ENCODE measurements at places on chromosomes 16 and 17. TPM values are rescaled to one million over a fixed set of nuclear protein-coding genes. Genes with fewer than 3 reads are reported as not detected.

MYH1 gene
- not detected for total RNA-seq

- no peaks in the 10 kb centered on the region for H3K27me3 ChIP-seq
- H3K4me1 ChIP-seq = no peaks in the 10 kb centered on the region
- DNase-seq = no peak
- no peak overlapping the region for H3K27ac ChIP-seq
- no peaks in the 10 kb centered on the region for H3K36me3 ChIP-seq
- H3K4me3 ChIP-seq = no peak overlapping the region
Observed at GRCh38 chr17:63033142-63033541, 67.1 kb downstream of the TANC2 start.

- H3K4me1 ChIP-seq = no peaks in the 10 kb centered on the region
- H3K36me3 ChIP-seq = peaks cover 41% of the 10 kb centered on the region
- DNase-seq = no peak
- no peaks in the 10 kb centered on the region for H3K27me3 ChIP-seq
- no peak overlapping the region for H3K27ac ChIP-seq
Observed at GRCh38 chr17:17155568-17155967, 50.6 kb downstream of the PLD6 start.

FAAP100 gene
- total RNA-seq = 28.6 TPM

SLC52A1 gene
- 0.19 TPM for total RNA-seq

DNA sequence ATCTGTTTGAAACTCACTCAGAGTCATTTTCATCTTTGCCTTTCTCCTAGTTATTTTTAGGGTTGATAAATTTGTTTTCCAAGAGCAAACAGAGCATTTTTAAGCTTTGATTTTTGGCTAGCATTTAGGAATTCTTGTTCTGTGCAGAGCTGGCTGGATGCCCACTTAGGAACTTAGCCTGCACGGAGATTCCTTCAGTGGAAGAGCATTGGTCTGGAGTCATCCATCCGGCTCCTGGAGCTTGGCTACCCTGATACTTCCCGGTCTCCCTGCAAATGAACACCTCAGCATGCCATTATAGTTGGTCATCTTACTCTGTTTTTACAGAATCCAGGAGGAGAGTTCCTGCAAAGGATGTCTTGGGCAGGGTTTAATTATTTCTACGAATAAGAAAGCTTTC lies 57.1 kb downstream of the SPECC1 start:
- no peaks in the 10 kb centered on the region for H3K27me3 ChIP-seq
- H3K27ac ChIP-seq = no peak overlapping the region
- no peak overlapping the region for H3K4me3 ChIP-seq
- H3K4me1 ChIP-seq = no peaks in the 10 kb centered on the region
- H3K36me3 ChIP-seq = no peaks in the 10 kb centered on the region

DNA sequence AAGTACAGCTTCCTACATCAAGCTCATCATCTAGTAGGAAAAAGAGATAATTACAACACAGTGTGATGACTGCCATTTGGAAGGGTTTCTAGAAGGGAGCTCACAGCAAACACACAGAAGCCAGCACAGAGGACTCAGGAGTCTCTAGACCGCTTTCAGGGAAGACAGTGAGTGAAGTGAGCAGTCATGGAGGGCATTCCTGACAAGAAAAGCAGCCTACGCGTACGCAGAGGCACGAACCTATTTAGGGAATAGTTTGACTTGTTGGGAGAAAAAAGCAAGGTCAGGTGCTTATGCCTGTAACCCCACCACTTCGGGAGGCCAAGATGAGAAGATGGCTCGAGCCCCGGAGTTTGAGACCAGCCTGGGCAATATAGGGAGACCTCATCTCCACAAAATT lies 8.4 kb upstream of the HASPIN start:
- no peak overlapping the region for H3K4me3 ChIP-seq
- H3K27ac ChIP-seq = no peak overlapping the region
- H3K4me1 ChIP-seq = no peaks in the 10 kb centered on the region

GRCh38 chr17:28532050-28532960 lies 20.1 kb downstream of the UNC119 start:
- H3K36me3 ChIP-seq = no peaks in the 10 kb centered on the region
- no peak overlapping the region for H3K4me3 ChIP-seq
- no peak overlapping the region for H3K27ac ChIP-seq
- no peaks in the 10 kb centered on the region for H3K4me1 ChIP-seq
- no peaks in the 10 kb centered on the region for H3K27me3 ChIP-seq

DNA sequence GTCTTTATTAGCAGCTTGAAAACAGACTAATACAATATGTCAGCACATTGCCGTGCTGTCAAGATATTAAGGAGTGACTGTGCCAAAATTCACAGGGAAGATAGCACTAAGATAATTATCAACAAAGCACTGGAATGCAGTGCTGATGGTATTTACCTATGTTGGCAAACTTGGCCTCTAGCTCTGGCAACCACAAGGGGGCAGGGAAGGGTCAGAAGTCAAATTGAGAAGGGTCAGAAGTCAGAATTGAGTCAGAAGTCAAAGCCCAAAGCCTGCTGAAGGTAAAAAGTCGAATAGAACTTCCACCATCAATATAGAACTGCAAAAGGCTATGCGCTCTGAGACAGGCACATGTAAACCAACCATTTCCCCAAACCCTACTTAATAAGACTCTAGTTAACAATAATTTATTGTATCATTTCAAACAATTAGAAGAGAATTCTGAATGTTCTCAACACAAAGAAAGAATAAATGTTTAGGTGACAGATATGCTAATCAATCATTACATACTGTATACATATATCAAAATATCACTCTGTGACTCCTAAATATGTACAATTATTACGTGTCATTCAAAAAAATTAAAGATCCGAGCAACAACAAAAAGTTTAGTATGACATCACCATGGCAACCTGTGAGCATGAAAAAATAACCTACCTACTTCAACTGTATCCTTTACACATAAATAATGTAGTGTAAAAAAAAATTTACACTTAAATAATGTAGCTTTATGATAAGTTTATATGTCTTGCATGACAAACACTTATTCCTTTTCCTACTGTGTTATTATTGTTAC lies 916.1 kb downstream of the KCNJ2 start:
- no peaks in the 10 kb centered on the region for H3K27me3 ChIP-seq
- no peak overlapping the region for H3K4me3 ChIP-seq
- DNase-seq = no peak
- no peaks in the 10 kb centered on the region for H3K36me3 ChIP-seq
- H3K27ac ChIP-seq = no peak overlapping the region
- H3K4me1 ChIP-seq = no peaks in the 10 kb centered on the region

DNA sequence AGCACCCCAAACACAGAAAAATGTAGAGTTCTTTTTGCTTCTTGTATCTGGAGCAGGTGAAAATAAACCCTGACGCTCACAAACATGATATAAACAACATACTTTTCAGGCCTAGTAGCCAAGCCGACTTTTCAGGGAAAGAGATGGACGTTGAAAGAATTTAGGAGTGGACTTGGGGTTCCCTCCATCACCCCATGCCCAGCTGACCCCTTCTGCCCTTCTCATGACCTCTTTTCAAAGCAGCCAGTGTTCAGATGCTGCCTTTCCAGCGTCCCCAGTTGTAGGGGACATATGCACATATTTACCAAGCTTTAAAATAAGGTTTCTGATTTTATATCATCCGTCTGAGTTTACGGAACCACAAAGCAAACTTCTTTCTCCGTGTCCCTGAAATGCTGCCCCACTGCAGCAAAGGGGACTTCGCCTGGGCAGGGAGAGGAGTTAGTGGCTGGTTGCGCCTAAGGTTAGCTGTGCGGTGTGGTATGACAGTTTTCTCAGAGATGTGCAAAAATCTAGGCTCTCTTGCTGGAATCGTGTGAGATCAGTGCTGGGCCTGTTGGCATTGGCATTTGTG lies 235.5 kb downstream of the MRTFB start:
- no peak overlapping the region for H3K27ac ChIP-seq
- H3K36me3 ChIP-seq = no peaks in the 10 kb centered on the region
- no peaks in the 10 kb centered on the region for H3K4me1 ChIP-seq
- no peak for DNase-seq

DHRS7C gene
- not detected for total RNA-seq

GRCh38 chr17:70468661-70469060 lies 299.3 kb downstream of the KCNJ2 start:
- DNase-seq = no peak
- no peaks in the 10 kb centered on the region for H3K4me1 ChIP-seq
- H3K27ac ChIP-seq = no peak overlapping the region
- no peak overlapping the region for H3K4me3 ChIP-seq
- H3K27me3 ChIP-seq = no peaks in the 10 kb centered on the region
- no peaks in the 10 kb centered on the region for H3K36me3 ChIP-seq

RNF151 gene
- total RNA-seq = not detected

Measured in kidney (tissue), 22 donors.